CD4-positive, alpha-beta memory T cell (primary cell): ENCODE measurements at places on chromosomes 7 and 10. TPM values are rescaled to one million over a fixed set of nuclear protein-coding genes. Genes with fewer than 3 reads are reported as not detected.
A peak's percentile ranks its signal among the peaks of the same experiment; 100 is the strongest.

KIAA1217 gene
- not detected for polyA plus RNA-seq

NEURL1 gene
- polyA plus RNA-seq = 0.82 TPM

GRCh38 chr7:65809259-65809981 is 63.5 kb upstream of the VKORC1L1 start:
- DNase-seq = no peak

- DNase-seq = peak; percentile 92
Observed at GRCh38 chr7:76314042-76314721, 11.7 kb downstream of the HSPB1 start.

SFRP5 gene
- polyA plus RNA-seq = not detected

GRCh38 chr7:108326938-108327337 is 129.3 kb downstream of the NRCAM start:
- no peak for DNase-seq

CCDC7 gene
- 7.7 TPM for polyA plus RNA-seq

CTAGE4 gene
- polyA plus RNA-seq = 0.08 TPM

GRCh38 chr7:84663224-84663623 is 468.6 kb upstream of the SEMA3A start:
- no peak for DNase-seq

- DNase-seq = no peak
Observed at GRCh38 chr10:79101560-79102497, 33.1 kb downstream of the ZMIZ1 start.

DNA sequence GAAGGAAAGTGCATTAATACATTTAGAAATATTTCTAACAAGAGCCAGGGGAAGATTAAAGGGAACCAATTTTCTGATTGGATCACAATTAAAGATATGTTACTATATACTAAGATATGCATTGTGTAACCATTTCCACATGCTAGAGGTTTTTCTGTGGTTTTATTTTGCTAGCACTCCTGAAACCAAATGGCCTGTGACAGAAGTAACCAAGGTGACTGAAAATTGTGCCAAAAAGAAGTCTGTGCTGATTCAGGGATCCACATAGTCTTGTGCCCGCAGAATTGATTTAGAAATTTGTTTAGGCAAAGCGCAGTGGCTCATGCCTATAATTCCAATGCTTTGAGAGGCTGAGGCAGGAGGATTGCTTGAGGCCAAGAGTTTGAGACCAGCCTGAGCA is 1.8 kb downstream of the CC2D2B start:
- DNase-seq = no peak

BLNK gene
- 1.0 TPM for polyA plus RNA-seq

DNA sequence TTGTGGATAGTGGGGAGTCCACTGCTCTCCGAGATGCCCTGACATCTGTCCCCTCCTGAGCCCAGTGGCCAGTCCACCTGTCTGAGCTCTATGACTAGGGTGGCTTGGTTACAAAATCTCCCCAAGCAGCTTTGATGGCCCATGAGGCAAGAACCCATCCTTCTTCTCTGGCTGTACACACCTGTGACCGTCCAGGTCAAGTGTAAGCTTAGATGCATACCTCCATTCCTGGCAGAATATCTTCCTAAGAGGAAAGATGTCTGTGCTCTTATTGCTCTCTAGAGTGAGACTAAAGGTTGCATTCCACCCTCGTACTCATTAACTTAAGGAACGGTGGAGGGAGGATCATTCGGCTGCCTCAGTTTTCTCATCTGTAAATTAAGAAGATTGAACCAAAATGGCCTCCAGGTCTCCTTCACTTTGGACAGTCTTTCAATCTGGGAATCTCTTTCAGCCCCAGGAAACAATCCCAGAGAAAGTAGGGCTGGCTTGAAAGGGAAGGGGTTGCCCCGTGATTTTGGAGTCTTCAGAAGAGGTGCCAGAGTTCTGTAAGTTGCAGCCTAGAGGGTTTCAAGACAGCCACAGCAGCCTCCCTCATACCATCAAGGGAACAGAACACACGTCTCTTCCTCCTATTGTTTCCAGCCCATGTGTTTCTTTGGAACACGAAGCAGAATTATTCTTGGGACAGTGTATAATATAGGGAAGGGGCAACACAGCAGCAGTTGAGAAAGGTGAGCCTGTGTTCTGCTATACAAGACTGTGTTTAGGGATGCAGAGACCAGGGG is 5.5 kb downstream of the HOXA4 start:
- no peak for DNase-seq

AZGP1 gene
- polyA plus RNA-seq = not detected

DNA sequence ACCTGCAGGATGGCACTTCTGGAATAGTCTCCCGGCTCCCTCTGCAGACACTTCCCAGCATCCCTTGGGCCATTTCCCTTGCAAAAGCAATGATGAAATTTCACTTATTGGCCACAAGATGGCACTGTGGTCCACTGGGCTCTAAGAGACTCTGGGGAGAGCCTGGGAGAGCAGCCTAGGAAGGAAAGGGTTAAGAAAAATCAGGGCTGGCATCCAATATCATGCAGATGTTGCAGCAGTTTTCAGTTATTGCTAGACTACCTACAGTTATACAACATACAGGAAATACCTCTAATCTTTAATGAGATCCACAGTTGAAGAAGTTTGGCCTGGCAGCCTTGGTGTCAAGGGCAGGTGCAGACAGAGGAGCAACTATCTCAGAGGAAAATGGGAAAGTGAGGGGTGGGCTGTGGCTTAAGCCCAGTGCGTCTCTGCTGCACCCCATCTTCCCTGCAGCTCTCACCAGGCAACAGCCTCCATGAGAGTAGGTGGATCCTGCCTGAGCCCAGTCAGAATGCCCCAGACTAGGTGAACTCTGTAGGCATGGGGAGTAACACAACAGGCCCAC is 100.2 kb upstream of the PRSS58 start:
- DNase-seq = peak; percentile 41

DNA sequence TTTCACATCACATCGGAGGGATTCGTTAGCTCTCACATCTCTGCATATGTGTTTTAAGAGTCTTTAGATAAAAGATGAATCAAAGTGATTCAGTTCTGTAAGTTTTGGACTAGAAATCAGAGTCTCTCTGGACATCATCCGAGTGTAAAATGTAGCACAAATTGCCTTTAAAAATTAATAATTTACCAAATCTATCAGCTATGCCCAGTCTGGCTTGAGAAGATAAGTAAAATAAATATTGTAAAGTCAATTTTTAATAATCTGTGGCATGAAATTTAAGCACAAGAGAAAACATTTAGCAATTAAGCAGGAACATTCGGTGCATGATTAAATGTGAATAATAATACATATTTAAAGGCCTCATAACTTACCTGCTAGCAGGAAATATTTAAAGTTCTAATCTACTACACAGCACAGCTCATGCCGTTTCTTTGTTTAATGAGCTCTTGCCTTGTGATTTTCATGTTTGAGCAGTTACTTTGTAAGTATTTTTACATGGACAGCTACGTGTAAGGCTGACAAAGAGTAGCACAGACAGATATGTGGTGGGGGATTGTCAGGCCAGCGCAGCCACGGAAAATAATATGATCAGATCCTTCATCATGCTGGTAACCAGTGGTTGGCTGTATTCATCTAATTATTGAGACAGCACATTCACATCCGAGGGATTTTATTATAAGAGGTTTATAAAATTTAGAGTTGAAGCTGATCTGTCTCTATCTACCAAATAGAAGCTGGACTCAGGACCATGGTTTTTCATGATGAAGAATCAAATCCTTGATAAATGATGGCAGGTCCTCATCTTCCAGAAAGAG is 317.3 kb downstream of the ADARB2 start:
- DNase-seq = no peak

EN2 gene
- polyA plus RNA-seq = not detected

HOXA5 gene
- not detected for polyA plus RNA-seq

TAS2R5 gene
- 0.33 TPM for polyA plus RNA-seq

OR6V1 gene
- not detected for polyA plus RNA-seq

DNA sequence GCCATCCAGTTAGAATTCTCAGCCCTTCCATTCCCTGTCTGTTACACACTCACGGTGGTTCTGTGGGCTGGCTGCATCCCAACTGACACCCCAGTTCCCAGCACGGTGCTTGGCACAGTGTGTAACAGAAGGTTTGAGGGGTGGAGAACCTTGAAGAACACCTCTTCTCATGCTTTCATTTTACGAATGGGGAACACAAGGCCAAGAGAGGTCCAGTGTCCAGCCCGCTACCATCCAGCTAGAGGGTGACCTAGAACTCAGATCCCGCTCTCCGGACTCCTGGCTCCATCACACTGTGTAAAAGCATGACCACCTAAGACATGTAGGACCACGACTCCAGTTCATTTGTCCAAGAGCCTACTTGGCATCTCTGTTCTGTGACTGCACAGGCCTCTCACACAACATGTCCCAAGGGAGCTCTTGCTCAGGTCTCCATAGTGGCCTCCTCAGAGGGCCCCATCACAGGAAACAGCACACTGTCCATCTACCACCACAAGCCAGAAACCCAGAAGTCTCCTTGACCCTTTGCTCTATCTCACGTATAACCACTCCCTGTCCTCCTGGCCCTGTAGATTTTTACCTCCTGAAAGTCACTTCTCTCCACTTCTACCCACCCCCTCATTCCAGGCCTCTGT is 2.8 kb upstream of the CDH23 start:
- no peak for DNase-seq

DNA sequence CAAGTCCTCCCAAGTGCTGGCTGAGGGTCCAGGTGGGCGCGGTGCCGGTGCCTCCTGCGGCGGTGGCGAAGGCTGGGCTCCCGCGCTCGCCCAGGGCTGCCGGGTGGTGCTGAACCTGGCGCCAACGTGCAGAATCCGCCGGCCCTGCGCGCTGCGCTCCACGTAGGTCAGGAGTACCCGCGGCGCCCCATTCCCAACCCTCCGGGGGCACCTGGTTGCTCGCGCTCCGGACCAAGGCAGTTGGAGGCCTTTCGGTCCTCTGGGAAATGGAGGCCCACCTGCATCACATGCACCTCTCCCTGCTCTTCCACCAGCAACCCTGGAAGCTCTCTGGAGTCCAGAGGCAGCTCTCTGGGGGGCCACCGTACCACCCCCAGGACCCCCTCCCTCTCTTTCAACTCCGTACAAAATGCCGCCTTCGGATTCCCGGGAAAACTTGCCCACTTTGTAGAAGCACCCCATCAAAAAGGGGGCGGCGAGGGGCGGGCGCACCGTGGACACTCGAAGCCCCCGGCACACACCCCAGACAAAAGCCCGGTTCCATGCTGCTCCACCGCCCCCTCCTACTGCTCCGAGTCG is 745 bp downstream of the SLC16A9 start:
- no peak for DNase-seq

- DNase-seq = no peak
Observed at GRCh38 chr10:42776681-42777080, 5.9 kb upstream of the BMS1 start.

PRKRIP1 gene
- polyA plus RNA-seq = 9.7 TPM

- no peak for DNase-seq
Observed at GRCh38 chr10:30863516-30864210, 168.0 kb downstream of the ZNF438 start.

SPAM1 gene
- polyA plus RNA-seq = not detected

TSPAN12 gene
- not detected for polyA plus RNA-seq

DNA sequence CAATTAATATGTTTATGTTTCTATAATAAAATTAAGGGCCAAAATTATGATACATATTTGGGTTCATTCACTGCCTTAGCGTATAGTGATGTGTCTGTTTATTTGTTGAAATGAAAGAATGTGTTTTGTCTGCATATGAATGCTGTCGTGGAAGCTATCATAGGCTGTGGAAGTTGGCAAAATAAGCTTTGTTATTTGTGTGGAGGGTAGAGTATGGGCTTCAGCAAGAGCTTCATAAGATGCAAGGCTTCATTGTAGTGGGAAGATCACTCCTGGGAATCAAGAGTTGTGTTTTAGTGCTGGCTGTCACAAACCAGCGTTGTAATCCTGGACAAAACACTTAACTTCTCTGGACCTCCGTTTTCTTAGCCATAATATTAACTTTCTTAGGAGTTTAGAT is 2.5 kb downstream of the SLK start:
- DNase-seq = no peak

ACHE gene
- not detected for polyA plus RNA-seq

- DNase-seq = no peak
Observed at GRCh38 chr7:68414631-68415425, 1183.4 kb upstream of the AUTS2 start.

DNA sequence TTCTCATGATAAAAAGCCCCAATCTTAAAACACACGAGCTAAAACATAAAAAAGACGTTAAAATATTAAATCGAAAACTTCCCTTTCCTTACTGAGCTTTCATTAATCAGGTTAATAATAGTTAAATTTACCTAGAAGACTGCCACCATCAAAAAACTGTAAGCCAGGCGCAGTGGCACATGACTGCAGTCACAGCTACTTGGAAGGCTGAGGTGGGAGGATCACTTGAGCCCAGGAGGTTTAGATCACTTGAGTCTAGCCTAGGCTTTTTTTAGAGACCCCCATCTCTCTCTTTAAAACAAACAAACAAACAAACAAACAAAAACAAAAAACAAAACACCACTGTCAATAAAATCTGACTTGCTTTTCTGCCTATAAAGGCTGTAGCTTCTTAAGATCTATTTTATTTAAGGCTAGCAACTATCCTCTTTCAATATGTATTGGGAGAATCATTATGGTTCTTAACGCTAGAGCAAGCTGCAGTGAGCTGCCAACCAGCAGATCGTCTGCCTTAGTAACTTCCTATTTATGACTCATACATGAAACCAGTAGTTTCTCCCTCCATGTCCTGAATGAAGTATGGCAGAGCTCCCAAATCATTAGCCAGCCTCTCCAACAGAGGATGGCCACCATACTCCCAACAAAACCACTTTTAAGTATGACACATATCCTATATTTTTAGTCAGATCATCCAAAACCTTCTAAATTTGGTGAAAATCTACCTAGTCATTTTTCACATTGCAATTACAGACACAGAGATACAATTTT is 163.7 kb downstream of the SRPK2 start:
- DNase-seq = no peak

DNA sequence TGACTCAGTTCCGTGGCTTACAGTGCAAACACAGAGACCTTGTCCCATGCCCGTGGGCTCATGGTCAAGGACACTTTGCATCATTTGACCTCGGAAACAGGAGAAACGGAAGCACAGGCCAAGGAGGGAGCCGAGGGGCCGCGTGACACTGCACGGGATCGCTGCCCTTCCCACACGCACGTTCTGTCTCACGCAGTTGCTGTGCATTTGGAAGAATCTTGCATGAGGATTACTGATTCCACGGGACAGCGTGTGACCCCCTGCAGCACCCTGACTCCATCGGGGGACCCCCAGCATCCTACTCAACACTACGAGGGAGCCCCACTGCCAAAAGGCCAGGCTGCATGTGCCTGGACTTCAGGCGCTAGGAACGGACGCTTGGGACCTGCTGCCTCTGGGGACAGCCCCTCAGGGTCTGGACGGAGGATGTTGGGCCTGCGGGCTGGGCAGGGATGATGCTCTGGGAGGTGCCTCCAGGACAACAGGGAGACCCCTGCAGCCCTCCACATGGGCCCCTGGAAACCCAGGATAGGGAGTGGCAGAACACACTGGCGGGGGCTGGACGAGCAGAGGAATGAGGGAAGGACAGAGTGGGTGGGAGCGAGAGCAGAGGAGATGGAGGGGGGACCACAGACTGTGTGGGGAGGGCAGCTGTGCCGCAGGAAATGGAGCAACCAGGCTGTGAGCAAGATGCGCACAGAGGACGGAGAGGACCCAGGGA is 222.2 kb downstream of the DNAJB6 start:
- DNase-seq = no peak

FEZF1 gene
- not detected for polyA plus RNA-seq
